MG63 (cell line): ENCODE measurements at places on chromosomes 3 and 15. TPM values are rescaled to one million over a fixed set of nuclear protein-coding genes. Genes with fewer than 3 reads are reported as not detected.

- DNase-seq = no peak
These were observed 577.9 kb upstream of the EPHA6 start for GRCh38 chr3:96236522-96236921.

P2RY1 gene
- total RNA-seq = not detected in 2 replicates

DNA sequence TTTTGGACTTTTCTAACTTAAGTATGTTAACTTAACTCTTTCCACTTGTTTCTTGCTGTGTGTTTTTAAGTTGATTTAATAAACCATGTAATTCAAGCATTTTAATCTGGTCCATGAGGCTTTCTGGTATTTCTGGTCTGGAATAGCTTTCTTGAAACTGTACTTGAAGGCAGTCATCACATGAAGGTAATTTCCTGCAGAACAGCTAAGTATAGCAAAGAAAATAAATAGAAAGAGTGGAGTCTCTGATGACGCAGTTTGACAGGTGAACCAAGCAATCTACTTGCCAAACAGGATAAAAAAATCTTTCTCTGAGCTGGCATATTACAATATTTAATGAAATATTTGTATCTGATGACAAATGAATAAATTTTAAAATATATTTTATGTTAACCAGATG is 74.9 kb downstream of the BTLA start:
- DNase-seq = no peak

ZIC1 gene
- total RNA-seq = 24.3 and 31.9 TPM in 2 replicates

DNA sequence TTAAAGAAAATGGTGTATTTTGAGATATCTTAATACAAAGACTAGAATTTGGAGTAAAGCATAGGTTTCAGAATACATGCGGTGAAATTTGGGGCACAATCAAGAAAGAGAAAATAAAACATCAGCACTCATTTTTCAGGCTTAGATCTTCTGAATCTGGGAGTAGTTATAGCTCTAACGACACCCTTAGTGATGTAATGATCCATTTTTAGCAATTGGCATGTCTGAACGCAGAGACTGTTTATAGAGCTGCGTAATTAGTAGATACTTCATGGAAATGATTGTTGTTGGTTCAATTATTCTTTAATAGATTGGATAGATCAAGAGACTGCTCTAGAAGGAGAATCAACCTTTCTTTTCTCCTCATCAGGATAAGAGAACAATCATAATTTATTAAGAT is 47.5 kb upstream of the SNRK start:
- no peak for DNase-seq

NME9 gene
- 3.1 TPM in 1 of 2 replicates, not detected in the other for total RNA-seq

DNA sequence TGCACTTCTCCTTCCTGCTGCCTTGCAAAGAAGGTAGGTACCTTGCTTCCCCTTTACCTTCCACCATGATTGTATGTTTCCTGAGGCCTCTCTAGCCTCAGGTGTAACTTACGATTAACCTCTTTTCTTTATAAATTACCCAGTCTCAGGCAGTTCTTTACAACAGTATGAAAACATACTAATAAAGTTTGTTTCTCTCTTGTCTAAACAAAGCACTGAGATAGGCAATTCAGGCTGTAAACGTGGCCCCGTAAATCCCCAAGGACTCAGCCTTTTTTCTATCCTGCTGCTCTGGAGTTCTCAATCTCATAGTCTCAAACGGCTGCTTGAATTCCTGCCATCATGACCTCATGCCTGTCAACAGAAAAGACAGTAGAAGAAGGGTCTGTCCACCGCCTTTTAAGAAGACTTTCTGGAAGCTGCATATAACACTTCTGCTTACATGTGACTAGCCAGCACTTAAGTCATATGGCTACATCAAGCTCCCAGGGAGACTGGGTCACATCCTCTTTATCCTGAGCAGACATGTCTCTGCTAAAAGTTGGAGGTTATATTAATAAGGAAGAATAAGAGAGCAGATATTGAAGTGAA is 257.8 kb downstream of the EBLN2 start:
- DNase-seq = no peak

DNA sequence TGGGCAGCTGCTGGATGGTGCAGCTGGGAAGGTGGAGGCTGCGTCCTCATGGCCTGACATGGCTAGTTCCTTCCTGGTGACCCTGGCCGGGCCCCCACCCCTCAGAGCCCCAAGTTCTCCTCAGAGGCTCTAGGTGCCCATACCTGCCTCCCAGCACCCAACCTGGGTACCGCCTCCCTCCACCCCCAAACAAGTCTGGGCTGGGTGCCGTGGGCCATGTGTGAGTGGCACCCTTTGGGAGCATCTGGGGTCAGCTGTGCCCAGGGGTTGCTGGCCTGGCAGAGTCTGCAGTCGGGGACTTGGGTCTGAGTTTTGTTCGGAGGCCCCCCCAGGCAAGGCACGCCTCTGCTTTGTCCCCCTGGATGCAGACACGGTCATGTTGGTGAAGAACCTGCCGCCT is 10.5 kb downstream of the PLXNA1 start:
- DNase-seq = no peak
